MCF 10A (cell line): ENCODE measurements at places on chromosomes 3 and 15. TPM values are rescaled to one million over a fixed set of nuclear protein-coding genes. Genes with fewer than 3 reads are reported as not detected.

INAFM2 gene
- total RNA-seq = 14.9 and 15.7 TPM in 2 replicates

SLC24A5 gene
- not detected in 2 replicates for total RNA-seq

CHAC1 gene
- 35.5 and 49.4 TPM in 2 replicates for total RNA-seq

GOLGA6L9 gene
- total RNA-seq = 4.1 and 5.3 TPM in 2 replicates

EFCC1 gene
- total RNA-seq = not detected in 2 replicates

ACKR2 gene
- total RNA-seq = 0.42 and 0.61 TPM in 2 replicates

MNS1 gene
- 1.5 TPM in 2 replicates for total RNA-seq

TM4SF18 gene
- not detected in 2 replicates for total RNA-seq

APOD gene
- 0.83 and 1.9 TPM in 2 replicates for total RNA-seq

VEPH1 gene
- total RNA-seq = 2.4 TPM in 2 replicates

PAK6 gene
- total RNA-seq = 9.3 and 9.5 TPM in 2 replicates

IMPG2 gene
- total RNA-seq = 0.26 and 0.37 TPM in 2 replicates
